ENCODE measurements at places on chromosomes 11 and 22.
A peak's percentile ranks its signal among the peaks of the same experiment; 100 is the strongest.

GRCh38 chr11:121459413-121460017 is 6.7 kb upstream of the SORL1-AS1 start:
- no peak for DNase-seq

DNA sequence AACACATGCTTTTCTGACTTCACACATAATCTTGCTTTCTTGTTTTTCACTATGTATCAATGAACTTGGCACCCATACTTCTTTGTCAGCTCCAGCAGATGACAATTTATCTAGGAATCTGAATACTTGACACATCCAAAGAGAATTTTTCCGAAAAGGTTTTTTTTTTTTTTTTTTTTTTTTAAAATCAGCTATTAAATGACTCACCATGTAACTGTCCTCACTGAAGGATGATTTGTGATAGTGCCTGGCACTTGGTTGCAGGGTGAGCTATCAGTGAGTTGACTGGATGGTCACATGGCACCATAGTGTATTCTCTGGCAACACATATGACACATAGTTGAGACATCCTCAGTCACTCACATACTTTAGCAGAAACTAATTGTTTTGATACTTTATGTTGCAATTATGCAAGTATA is 133.4 kb upstream of the E2F8 start:
- no peak for DNase-seq

DNA sequence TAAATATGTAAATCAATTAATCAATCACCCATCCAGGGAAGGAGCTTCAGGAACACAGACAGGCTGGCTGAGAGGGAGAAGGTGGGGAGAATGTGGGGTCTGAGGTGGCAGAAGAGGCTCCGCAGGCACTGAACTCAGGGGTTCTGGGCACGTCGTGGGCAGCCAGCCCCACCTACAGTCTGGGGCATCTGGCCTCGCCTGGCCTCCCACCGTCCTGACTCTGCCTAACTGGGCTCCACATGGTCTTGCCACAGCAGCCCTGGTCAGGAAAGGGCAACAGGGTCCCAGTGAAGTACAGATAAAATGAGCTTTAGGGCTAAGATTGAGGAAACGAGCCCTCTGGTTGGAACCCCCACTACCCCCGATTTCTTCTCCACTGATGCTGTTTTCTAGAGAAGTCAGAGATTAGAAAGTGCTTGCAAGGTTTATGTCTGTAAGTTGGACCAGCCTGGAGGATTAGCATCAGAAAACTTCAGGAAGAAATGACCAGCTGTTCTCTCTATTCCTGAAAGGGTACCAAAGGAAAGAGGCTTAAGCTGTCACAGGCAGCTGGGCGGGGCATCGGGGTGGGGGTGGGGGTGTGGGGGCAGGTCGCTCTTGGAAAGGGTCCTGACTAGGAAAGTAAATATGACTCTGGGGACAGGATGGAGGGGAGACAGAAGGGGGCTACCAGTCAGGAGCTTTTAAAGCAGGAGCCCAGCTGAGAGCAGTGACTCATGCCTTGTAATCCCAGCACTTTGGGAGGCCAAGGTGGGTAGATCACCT is 261.7 kb downstream of the BUD13 start:
- DNase-seq, result no peak

GRCh38 chr11:62860835-62861563 is 19.7 kb upstream of the SLC3A2 start:
- DNase-seq, result no peak

DNA sequence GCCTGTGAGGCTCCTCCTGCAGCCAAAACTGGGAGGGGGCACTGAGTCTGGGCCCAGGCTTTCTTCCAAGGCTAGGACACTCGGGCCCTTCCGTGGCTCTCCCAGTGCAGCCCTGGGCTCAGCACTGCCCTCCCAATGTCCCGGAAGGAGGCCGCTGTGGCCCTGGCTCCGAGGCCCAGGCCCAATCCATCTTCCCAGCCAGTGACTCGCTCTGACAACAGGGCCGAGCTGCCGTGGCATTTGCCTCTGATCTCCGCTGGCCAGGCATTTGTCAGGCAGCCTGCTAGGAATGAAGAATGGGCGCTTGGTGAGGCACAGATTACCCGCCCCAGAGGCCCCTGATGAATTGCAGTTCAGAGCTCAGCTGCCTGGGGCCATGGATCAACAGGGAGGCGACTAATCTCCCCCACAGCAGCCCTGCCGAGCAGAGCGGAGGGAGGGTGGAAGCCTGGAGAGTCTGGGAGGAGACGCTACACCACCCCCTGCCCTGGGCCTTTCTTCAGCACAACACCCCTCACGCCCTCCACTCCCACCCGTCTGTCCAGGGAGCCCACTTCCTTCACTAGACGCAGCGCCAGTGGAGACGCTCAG is 8.3 kb downstream of the FXYD2 start:
- DNase-seq, result no peak

GRCh38 chr22:24696551-24697001 is 77.9 kb downstream of the PIWIL3 start:
- DNase-seq, result no peak

DNA sequence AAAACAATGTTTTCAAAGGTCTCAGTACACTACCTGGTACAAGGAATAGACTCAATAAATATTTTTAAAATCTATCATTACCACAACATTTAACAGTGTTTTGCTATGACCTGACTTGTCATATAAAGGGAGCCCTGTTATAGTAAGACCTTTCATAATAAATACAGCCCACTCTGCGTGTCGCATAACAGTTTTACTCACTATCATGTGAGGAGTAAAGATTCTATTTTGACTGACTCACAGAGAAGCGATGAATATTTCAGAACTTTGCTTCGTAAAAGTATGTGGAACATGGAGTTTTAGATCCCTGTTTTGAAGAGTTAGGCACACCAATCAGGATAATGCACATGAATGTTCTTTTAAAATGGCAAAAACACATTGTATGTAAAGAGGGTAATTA is 531.2 kb downstream of the KCNA4 start:
- no peak for DNase-seq

DNA sequence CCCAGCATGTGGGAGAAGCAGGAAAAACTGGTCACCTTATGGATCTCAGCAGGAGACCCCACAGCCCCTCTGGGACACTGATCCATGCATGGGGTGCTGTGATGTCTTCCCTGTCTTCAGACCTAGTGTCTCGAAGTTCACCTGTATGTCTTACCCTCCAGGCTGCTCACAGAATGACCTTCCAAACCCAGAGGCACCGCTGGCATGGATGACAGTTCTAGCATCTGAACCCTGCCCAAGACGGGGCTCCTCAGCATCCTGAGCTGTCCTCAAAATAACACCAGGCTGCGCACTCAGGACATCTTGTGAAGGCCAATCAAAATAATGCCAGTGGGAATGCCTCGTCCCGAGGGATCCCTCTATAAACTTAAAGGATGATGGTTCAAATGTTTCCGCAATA is 824.9 kb downstream of the TBC1D22A start:
- no peak for DNase-seq

- no peak for DNase-seq
Measured at GRCh38 chr11:3753110-3753509, 44.2 kb downstream of the NUP98 start.

DNA sequence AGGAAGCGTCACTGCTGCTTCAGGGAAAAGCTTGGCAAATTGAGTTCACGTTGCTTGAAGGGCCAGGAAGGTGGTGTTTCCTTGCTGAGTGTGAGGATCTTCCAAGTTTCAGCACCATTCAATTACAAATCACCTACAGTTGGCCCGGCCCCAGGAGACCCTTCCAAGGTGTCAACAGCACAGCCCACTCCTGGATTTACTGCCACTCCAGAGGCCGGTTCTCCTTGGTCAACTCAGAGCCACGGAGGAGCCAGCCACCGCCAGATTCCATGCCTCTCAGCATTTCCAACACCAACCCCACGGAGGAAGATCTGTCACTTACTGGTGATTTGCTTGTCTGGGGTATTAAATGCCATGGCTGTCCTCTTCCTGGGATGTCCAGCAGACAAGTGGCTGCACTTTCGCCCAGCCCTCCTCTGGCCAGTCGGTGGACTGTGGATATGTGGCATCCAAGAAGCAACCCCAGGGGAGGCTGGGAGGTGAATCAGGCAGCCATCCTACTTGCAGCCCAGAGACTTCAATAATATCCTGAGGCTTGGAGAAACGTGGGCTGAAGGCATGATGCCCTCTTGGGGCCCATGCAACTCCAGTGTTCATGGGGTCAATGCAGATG is 74.1 kb upstream of the SHANK2 start:
- DNase-seq, result no peak

GRCh38 chr11:15859411-15859810 is 496.9 kb downstream of the SOX6 start:
- no peak for DNase-seq

DNA sequence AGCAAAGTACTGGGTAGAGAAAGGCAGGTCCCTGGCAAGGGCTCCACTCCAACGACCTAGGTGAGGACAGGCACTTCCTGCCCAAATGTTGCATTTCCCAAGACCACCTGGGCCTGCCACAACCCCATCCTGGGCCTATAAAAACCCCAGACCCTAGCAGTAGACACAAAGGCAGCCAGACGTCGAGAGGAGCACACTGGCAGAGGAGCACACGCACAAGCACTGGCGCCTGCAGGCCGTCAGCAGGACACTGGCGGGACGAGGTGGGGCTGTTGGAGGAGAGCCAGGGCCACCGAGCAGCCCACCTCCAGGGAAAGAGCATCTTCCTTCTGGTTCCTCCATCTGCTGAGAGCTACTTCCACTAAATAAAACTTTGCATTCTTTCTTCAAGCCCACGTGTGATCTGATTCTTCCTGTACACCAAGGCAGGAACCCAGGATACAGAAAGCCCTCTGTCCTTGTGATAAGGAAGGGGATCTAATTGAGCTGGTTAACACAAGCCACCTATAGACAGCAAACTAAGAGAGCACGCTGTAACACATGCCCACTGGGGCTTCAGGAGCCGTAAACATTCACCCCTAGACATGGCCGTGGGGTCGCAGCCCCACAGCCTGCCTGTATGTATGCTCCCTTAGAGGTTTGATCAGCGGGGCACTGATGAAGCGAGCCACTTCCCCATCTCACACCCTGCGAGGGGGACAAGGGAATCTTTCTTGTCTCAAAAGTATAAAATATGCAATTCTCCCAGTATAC is 89.7 kb upstream of the MTMR2 start:
- no peak for DNase-seq

GRCh38 chr11:12888525-12889158 is 120.5 kb upstream of the RASSF10 start:
- DNase-seq, result peak; percentile 48

- DNase-seq, result no peak
Measured at GRCh38 chr11:62445314-62445740, 26.5 kb downstream of the SCGB1A1 start.

DNA sequence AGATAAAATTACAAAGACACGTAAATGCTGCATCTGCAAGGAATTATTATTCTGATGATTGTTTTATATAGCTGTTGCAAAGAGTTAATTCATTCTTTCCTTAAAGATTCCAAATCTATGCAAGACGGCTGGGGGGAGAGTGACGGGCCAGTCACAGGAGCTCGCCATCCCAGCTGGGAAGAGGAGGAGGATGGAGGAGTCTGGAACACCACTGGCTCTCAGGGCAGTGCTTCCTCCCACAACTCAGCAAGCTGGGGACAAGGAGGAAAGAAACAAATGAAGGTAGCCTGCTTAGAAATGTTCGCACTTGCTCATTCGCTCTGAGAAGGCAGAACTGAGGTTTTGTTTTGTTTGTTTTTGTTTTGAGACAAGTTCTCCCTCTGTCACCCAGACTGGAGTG is 73.0 kb upstream of the ADSL start:
- no peak for DNase-seq

DNA sequence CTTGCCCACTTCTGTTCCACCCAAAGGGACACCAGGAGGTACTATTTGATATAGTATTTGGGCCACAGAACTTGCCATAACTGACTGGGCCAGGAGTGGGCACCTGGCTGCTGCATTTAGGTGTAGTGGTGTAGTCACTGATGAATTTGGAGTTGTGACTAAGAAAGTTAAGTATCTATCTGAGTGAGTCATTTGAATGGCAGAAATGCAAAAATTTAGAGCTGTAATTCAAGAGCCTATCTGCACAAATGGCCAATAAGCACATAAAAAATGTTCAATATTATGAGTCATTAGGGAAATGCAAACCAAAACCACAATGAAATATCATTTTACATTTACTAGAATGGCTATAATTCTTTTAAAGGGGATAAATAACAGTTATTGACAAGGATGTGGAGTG is 14.7 kb downstream of the GLYATL2 start:
- DNase-seq, result no peak

- DNase-seq, result no peak
Measured at GRCh38 chr11:100445231-100445735, 241.8 kb upstream of the ARHGAP42 start.

DNA sequence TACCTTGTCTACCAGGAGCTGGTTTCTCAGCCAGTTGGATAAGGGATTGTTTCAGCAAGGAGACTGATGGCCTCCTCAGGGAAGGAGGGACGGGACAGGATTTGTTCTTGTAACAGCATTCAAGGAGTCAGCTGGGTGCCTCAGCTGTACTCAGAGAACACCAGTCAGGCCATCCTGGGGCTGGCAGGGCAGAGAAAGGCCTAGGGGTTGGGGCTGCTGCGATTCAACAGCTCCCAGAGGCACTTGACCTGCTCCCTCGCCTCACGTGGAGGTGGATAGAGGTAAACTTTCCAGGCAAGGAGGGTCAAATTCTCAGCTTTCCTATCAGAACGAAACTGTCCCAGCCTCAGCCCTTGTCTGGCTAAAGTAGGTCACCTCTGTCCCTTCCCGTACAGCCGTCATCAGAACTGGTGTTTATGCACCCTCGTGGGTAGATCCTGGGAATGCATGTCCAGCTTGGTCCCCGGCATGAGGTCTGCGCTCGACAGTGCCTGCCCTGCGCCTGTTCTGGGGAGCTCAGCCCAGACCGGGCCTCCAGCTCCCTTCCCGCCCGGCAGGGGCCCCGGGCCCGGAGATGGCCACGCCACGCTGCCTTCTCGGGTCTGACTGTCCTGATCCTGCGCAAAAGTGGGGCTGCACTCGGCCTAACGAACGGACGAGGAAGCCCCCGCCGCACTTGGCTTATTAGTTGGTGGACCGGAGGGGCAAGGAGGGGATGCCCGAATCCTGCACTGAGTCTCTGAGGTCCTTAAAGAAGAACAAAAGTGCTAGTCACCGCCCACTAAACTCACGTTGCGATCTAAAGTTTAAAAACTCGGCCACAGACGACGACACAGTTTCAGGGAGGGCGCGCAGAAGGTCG is 762 bp upstream of the CCDC134 start:
- peak; percentile 11 for DNase-seq

GRCh38 chr22:49292909-49293308 is 534.8 kb downstream of the BRD1 start:
- no peak for DNase-seq

- no peak for DNase-seq
Measured at GRCh38 chr11:70700453-70700852, 302.1 kb downstream of the CTTN start.

All from inflammatory macrophage treated with lipopolysaccharide for 1 hour (primary cell).